ENCODE measurements at places on chromosomes 4 and X.

DNA sequence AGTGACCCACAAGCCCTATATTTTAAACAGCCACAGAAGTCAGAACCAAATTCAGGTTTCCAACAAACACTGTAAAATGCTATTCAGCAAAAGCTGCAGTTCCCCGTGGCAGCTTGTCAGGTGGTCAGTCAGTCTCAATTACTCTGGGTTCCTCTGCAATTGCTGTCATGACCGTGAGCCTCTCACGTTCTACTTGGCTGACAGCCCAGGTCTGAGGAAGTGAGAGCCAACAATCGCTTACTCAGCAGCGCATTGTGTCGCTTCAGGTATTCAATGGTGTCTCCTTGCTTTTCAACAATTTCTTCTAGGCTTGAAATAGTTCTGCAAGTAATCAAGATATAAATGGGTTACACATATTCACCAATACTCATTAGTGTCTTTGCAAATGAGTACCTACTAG lies 25.8 kb downstream of the TRIM75 start:
- no peak for DNase-seq

GRCh38 chr4:52051615-52052474 lies 741 bp downstream of the SPATA18 start:
- DNase-seq, result no peak

GRCh38 chr4:836003-836511 lies 10.1 kb upstream of the CPLX1 start:
- DNase-seq, result no peak

- DNase-seq, result no peak
Measured at GRCh38 chrX:19972984-19973383, 17.9 kb downstream of the BCLAF3 start.

DNA sequence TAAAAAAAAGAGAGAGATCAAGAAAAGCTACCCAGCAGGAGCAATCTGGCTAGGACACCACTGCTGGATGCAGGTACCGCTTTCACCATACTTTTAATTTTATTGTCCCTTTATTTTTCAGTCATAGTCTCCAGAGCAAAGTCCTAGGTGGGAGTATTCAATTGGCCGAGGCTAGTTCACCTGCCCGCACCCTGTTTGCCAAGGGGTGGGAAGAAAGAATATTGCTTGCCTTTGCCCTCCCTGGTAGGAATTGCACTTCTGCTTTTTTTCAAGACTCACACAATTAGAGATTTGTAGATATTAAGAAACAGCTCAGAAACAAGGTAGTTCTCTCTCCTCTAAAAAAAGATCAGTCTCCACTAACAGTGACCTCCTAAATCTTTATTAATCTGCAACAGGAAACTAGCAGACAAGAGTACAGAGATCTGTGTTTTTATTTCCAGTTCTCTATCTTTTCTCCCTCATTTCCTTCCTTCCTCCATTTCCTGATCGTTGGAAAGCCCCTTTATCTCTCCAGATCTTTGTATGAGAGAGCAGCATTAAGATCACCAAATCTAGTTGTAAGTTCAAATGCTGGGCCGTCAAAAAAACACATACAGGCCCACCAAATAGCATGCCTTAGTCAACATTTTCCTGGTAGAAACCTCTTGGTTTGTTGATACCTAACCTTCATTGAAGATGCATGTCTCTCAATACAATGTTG lies 9.4 kb upstream of the RPGR start:
- DNase-seq, result no peak

GRCh38 chr4:766559-767283 lies 59.2 kb downstream of the CPLX1 start:
- DNase-seq, result no peak

- no peak for DNase-seq
Measured at GRCh38 chr4:23323436-23323835, 566.4 kb downstream of the PPARGC1A start.

DNA sequence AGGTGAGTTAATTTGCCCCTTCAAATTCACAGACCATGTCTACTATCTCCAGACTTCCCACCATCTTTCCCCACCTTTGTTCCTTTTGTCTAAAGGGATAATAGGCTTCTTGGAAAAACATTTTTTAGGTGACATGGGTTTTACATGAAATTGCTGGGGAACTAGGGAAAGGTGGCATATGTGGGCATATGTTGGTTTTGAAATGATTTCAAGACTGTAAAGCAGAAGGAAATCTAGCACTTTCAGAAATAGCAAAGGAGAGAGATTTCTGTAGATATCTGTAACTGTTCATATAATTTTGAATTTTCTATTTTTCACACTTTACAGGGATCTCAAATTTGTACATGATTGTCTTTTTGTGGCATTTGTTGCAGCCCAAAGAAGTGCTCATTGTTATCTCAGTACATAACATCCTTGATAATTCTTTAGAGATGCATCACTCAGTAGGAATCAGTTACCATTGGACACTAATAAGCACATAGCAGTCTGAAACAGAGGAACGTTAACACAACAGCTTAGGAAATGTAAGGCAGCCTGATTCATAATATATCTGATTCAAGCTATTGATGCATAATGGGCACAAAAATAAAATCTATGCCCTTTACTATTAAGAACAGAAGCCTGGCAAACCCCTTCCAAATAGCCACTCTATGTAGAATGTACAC lies 659.7 kb downstream of the CENPC start:
- no peak for DNase-seq

DNA sequence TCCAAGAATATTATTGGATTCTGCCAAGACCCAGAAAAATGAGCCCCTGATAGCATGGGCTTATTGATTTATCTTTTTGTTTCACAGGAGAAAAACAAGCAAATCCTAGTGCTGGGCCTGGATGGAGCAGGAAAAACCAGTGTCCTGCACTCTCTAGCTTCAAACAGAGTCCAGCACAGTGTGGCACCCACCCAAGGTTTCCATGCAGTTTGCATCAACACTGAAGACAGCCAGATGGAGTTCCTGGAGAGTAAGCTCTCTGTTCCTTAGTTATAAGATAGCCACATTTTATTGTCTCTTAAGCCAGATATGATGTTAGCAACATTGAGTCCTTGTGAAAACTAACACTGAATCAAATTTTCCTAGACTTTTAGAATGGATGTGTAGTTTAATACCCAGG lies 5.5 kb downstream of the ARL9 start:
- no peak for DNase-seq

DNA sequence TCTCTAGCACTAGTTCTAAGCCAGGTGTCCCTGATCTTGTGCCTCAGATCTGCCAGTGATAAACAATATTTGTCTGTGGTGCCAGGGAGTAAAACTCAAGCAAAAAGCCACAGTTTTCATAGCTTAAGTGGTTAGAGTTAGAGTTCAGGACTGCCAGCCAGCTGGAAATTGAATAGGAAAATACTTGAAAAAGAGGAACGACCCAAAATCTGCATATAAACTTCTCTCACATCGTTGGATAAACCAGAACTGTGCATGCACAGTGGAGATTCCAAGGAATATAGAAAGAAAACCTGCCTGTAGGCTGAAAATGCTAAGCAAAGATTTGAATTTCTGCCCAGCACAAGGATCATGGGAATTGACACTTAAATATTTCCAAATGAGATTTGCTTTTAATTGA lies 35.0 kb upstream of the GNPDA2 start:
- DNase-seq, result no peak

- no peak for DNase-seq
Measured at GRCh38 chr4:69156913-69157312, 57.6 kb downstream of the UGT2B11 start.

DNA sequence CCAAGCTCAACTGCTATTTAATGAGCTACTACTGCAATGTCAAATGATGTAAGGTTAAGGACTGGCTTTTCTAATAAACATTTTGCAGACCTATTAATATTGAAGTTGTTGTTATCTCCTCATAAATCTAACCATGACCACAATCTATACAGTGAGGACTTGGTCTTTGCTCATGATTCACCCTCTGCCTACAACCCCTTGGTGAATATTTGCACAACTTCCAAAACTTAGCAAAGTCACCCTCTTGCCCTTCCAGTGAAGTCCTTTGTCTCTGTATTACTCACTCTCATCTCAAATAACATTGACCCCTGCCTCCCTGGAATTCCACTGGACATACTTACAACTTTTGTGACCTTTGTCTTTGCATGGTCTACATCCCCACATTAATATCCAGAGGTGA lies 204.5 kb downstream of the KCNIP4 start:
- no peak for DNase-seq

GRCh38 chr4:184649971-184650855 lies 675 bp downstream of the PRIMPOL start:
- DNase-seq, result no peak

GRCh38 chr4:13963601-13964000 lies 336.1 kb upstream of the BOD1L1 start:
- no peak for DNase-seq

GRCh38 chr4:42643685-42644084 lies 13.2 kb downstream of the ATP8A1 start:
- DNase-seq, result no peak

DNA sequence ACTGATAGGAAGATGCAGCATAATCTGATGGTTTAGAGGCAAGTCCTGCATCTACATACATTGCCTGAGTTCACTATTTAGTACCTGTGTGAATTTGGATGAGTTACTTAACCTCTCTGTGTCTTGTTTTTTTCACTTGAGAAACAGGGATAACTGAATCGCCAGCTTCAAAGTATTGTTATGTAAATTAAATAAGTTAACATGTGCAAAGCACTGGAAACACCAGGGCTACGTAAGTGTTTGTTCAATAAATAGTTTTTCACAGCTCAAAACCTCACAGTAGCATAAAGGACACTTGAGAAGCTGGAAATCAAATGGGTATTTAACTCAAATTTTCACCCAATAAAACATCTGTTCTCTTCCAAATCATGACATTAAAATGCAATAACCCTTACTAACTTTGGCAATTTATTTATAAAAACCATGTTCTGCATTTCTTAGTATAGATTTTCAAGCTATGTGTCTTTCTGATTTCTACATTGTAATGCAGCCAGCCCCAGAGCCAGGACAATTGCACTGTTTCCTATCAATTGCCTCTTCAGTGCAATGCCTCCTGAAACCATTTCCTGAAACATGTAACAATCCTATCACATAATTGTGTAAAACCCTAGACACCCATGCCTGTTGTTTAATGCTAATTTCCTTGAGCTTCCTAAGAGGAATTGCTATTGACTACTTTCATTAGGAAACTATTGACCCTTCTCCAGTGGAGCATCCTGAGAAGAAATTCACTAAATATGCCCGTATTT lies 177.1 kb downstream of the UNC5C start:
- DNase-seq, result no peak

GRCh38 chr4:183507925-183508696 lies 3.3 kb downstream of the ING2 start:
- no peak for DNase-seq

DNA sequence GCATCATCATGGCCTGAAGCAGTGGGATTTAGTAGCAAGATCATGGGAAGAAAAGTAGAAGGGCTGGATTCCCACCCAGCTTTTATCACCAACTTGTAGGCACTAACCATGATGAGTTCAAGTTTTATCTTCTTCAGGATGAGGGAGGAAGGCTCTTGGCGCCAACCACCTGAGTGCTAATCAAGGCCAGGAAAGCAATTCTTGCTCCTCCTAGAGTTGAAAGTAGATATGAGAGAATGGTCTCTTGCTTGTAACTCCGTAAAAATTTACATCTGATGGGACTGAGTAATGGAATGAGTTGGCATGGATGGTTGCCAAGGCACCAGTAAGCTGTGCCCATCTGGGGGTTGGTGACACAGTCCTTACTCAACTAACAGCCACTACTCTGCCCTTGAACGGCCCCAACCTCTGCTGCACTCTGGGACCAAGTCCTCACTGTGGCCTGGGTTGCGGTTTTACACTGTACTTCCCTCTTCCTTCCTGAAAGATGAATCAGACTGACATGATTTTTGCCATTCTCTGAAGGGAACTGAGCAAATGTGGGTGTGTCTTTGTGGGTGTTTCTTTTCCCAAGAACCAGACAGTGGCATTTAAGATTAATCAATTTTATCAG lies 39.4 kb upstream of the NDP start:
- DNase-seq, result peak; percentile 28

DNA sequence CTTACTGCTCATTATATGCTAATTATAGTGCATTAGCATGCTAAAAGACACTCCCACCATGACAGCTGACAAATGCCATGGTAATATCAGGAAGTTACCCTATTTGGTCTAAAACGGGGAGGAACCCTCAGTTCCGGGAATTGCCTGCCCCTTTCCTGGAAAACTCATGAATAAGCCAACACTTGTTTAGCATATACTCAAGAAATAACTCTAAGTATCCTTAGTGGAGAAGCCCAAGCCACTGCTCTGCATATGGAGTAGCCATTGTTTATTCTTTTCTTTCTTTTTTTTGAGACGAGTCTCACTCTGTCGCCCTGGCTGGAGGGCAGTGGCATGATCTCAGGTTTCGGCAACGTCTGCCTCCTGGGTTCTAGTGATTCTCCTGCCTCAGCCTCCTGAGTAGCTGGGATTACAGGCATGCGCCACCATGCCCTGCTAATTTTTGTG lies 15.5 kb downstream of the NUDT6 start:
- no peak for DNase-seq

GRCh38 chrX:150517303-150517910 lies 51.0 kb upstream of the MTM1 start:
- DNase-seq, result no peak

- no peak for DNase-seq
Measured at GRCh38 chr4:89196745-89197144, 85.4 kb downstream of the TIGD2 start.

DNA sequence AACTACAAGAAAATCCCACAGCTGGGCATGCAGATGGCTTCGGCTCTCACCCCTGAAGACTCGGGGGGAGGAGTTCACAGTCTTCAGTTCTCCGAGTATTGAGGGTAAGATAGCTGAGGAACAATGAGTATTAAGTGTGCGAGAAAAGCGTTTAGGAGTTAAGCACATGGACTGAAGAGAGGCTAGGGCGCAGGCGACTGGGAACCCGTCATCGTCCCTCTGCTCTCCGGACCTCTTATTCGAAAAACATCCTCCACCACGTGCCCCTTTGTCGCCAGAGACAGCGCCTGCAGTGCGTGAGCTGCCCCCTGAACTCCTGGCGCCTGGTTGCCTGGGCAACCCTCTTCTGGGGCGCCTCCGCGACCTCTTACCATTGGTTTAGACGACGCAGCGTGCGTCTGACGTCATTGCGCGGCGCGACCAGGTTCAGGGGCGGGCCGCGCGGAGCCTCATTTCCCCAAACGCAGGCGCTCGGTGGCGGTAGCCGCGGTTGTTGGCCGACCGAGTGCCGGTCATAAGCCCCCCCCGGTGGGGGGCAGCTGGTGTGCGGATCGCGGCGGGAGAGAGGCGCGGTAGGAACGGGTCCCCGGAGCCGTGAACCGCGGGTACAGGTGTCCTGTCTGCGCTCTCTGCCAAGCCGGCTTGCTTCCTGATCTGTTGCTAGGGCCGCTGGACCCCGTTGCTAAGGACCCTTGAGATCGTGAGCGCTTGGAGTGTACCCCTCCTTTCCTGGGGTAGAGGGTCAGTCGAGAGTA lies at the start of gene PACRGL:
TSS of gene PACRGL (plus strand) at position 452 of the 755 bp plus-strand sequence. CDS start 4,024 bp downstream, outside the sequence.
- DNase-seq, result peak; percentile 87

All from stimulated activated CD8-positive, alpha-beta memory T cell treated with anti-CD3 and anti-CD28 coated beads, Interleukin-4, amount 100 ng/mL, for 24 hours (primary cell).